ENCODE measurements at places on chromosomes 3 and 15.
A peak's percentile ranks its signal among the peaks of the same experiment; 100 is the strongest.

DNA sequence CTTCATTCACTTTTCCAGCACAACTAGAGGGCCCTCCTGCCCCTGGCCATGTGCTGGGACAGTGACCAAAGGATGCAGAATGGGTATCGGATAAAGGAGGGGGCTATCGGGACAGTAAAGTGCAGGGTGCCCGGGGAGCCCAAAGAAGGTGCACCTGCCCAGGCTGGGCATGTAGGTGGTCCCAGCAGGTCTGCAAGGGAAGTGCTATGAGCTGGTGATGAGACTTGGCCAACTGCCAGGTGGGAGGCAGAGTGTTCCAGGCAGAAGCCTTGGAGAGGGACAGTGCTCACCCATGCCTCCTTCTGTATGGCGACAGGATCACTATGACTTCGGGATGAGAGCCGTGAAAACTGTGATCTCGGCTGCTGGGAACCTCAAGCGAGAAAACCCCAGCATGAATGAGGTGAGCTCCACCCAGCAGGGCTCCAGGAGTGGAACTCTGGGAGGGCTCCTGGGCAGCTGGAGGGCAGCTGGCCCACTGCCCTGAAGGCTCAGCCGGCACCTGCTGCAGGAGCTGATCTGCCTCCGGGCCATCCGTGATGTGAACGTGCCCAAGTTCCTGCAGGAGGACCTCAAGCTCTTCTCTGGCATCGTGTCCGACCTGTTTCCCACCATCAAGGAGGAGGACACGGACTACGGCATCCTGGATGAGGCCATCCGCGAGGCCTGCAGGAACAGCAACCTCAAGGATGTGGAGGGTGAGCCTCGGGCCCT lies 48.4 kb downstream of the DNAH1 start:
- DNase-seq, result no peak

GRCh38 chr3:60294181-60294580 lies 957.1 kb downstream of the FHIT start:
- DNase-seq, result peak; percentile 28

GRCh38 chr3:141367038-141367730 lies 1.1 kb upstream of the ZBTB38 start:
- no peak for DNase-seq

- no peak for DNase-seq
Measured at GRCh38 chr15:80250614-80251427, 1.2 kb downstream of the CTXND1 start.

DNA sequence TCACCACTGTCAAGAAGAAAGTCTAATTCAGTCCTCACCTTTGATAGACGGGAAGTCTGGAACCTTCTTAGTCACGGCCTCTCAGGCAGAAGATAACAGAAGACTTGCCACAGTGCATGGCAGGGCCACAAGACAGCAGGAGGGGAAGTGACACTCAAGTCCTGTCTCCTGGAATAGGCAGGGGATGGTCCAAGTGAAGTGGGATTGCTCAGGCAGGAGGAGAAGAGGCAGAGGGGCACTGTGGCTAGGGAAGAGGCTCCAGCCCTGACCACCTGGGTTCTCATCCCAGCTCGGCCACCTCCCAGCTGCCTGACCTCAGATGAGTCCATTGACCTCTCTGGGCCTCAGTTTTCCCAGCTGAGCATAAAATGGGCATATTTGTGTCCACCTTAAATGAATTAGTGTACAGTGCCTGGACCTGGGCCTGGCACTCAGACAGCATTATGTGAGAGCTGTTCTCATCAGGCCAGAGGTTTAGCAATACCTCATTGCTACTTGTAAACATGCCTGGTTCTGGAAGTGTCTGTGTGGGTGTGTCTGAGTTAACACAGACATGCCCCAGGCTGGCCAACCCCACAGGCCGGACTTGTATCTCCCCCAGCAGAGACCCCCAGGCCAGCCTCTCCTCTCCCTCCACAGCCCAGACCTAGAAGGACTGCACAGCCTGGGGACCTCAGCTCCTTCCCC lies 11.5 kb upstream of the PCSK6 start:
- no peak for DNase-seq

- no peak for DNase-seq
Measured at GRCh38 chr3:181913254-181913653, 201.5 kb downstream of the SOX2 start.

DNA sequence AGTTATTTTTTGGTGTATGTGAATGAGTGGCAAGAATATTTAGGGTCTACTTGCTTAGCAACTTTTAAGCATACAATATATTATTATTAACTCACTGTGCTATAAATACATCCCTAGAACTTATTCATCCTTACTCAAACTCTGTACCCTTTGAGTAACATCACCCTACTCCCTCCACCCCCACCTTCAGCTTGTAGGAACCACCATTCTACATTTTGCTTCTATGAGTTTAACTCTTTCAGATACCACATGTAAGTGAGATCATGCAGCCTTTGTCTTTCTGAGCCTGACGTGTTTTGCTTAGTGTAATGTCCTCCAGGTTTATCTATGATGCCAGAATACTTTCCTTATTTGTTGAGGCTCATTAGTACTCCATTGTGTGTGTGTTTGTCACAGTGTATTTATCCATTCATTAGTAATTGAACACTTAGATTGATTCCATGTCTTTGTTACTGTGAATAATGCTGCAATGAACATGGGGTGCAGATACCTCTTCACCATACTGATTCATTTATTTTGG lies 526.9 kb downstream of the PYDC2 start:
- no peak for DNase-seq

DNA sequence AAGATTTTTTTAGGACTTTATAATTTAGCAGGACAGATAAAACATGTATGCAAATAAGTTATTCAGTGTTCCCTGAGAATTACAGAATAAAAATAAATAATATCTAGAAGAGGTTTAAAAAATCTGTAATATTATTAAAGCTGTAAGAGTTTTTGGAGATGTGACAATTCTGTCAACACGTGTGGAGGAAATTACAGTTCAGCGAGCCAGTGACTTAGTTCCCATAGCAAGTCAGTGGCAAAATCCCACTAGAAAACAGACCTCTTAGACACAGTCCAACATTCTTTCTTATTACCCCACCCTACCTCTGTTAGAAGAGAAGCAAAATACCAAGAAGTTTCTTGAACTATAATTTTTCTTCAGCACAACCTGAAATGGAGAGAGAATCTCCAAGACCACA lies 16.2 kb upstream of the DENND6A start:
- DNase-seq, result no peak

DNA sequence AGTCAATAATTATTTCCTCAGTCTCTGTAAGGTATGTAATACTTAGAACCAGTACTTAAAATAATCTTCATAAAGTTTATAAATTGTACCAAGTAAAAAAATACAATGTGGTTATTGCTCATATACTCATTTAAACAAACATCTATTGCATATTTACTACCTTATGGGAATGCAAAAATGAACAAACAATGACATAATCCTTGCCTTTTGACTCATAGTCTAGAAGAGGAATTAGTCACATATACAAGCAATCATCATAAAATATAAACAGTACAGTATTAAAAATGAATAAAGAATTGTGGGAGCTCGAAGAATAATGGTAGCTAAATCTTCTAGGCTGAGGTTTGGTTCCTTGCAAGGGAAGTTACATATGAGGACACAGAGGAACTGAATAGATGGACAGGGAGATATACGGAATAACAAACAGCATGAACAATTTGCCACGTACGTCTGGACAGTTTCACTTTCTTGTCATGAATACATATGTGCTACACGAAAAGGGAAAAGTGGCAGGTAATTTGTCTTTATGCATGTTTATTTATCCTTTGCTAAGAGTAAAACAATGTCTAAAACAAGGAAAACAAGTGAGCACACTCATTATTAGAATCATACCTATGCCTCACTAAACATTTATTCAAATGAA lies 17.2 kb downstream of the IMPG2 start:
- DNase-seq, result no peak

DNA sequence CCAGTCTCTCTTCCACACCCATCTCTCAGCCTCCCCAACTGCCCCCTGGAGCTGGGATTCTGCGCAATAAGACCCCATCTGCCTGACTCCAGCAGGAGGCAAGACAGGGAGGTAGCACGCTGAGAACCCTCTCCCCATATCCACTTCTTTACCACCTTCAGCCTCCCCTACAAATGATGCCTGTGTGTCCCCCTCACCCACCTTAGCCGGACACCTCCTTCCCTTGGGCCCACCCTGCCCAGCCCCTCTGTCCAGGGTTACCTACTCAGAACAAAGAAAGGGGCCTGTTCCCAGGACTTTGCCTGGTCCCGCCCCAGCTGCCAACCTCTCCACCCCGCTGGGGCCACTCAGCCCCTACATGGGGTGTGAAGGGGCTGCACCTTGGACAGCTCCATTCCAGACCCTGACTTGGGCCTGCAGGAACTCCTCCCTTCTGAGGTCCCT lies 40.8 kb upstream of the ATP2B2 start:
- no peak for DNase-seq
